ENCODE measurements at places on chromosomes 2 and 18.

GRCh38 chr2:88721268-88721667 lies 29.8 kb downstream of the RPIA start:
- DNase-seq, result no peak

DNA sequence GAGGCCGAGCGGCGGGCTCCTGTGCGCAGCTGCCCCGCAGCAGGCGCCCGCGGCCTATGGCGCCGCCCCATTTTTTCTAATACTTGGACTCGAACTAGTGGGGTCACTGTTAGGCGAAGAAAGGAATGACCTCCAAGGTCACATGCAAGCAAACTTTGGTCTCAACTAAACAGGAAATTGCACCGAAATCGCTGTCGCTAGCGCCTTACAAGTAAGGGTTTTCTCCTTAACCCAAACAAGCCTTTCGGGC lies 339 bp downstream of the ACAA2 start:
- DNase-seq, result peak; percentile 63

GRCh38 chr2:121501031-121501430 lies 29.6 kb upstream of the RNU4ATAC start:
- DNase-seq, result peak; percentile 75

GRCh38 chr2:20326163-20326780 lies 24.4 kb downstream of the PUM2 start:
- peak; percentile 53 for DNase-seq

DNA sequence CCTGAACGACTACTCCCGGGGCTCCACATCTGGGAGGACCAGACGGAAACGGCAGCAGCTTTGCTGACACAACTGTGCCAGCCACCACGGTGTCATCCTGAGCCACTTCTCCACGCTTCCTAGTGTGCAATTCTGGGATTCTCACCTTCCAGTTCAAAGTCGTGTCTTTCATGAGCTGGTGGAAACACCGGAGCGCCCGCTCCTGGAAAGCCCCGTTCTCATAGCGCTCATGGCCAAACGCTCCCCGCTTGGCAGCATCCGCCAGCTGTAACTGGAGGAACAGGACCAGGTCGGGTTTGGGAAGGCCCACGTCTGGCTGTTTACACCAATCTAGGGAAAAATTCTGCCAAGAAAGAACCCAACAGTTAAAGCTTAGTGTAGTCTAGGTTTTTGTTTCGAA lies 8.3 kb downstream of the DTYMK start:
- DNase-seq, result no peak

- DNase-seq, result peak; percentile 62
These were observed 75.3 kb upstream of the RIOK3 start for GRCh38 chr18:23377669-23378301.

DNA sequence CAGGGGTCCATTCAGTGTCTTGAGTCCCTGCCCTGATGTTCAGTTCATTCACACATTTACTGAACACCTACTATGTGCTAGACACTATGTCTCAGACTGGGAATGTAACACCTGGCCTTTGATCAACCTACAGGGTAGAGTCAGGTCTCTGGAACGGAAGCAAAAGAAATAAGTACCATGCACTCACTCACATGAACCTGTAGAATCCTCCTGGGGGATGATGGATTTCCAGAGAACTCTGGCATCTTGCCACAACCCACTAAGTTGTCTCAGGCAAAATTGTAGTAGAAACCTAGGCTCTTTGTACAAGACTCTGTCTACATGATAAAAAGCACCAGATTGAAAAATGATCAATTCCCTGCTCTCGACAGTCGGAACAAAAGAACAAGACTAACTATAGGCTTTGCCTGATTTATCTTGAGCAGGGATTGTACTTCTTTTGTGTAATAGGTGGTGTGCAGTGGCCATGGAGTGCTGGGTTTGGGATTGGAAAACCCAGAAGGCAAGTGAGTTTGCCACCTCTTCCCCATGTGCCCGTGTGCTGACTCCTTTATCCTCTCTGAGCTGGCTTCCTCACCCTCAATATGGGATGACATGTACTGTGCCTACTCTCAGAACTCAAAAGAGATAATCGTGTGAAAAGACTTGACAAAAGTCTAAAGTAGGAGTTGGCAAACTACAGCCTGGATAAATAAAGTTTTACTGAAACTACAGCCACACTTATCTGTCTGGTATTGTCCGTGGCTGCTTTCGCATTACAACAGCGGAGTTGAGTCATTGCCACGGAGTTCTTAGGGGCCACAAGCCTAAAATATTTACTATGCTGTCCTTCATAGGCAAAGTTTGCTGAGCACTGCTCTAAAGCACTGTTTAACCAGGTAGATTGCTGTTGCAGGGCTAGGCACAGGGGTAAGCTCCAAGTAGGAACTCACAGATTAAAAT lies 4.4 kb downstream of the CAPN14 start:
- no peak for DNase-seq

DNA sequence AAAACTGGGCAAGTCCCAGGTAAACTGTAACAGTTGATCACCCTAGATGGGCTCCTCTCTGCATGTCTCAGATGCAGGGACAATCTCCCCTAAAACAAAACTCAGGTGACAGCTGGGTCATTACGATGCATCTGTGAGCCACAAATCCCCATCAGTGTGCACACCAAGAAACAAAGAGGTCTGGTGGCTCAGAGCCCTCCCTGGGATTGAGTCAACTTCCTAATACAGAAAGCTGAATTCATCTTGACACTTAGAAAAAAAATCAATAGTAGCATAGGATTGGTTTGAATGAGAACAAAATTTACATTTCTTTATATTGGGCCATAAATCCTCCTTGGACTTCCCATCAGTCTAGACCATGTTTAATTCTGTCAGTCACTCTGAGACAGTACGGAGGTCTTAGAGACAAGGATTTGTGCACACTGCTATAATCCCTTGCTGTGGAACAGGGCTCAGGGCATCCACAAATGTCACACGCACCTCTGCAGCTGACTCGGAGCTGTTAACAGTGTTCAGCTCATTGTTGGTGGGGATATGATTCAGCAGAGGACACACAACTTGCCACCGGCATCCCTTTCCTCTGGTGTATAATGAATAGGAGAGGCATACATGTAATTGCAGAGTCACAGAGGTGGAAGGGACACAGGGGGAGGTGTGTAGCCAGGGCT lies 44.5 kb upstream of the DAPL1 start:
- no peak for DNase-seq

DNA sequence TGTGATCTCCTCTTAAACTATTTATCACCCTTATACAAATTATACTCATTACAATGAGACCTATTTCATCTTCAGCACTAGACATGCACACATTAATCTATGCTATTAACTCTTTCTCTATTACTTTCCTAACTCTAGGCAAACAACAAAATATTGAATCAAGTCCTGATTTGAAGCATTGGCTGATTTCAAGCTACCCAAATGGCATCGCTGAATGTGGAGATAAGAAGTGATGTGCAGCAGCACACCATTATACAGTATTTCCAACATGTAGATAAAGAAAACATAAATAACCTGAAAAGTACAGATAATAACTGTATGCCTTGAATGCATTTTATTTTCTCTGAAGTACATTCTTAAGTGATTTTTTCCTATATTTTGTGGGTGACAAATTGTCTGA lies 268.6 kb upstream of the GULP1 start:
- DNase-seq, result no peak
